Neural progenitor cell (in vitro differentiated cells): ENCODE measurements at places on chromosomes 3 and 15. TPM values are rescaled to one million over a fixed set of nuclear protein-coding genes. Genes with fewer than 3 reads are reported as not detected.

The SPCS1 gene
- total RNA-seq = 142 and 162 TPM in 2 replicates

The NR1I2 gene
- 0.22 and 0.69 TPM in 2 replicates for total RNA-seq

DNA sequence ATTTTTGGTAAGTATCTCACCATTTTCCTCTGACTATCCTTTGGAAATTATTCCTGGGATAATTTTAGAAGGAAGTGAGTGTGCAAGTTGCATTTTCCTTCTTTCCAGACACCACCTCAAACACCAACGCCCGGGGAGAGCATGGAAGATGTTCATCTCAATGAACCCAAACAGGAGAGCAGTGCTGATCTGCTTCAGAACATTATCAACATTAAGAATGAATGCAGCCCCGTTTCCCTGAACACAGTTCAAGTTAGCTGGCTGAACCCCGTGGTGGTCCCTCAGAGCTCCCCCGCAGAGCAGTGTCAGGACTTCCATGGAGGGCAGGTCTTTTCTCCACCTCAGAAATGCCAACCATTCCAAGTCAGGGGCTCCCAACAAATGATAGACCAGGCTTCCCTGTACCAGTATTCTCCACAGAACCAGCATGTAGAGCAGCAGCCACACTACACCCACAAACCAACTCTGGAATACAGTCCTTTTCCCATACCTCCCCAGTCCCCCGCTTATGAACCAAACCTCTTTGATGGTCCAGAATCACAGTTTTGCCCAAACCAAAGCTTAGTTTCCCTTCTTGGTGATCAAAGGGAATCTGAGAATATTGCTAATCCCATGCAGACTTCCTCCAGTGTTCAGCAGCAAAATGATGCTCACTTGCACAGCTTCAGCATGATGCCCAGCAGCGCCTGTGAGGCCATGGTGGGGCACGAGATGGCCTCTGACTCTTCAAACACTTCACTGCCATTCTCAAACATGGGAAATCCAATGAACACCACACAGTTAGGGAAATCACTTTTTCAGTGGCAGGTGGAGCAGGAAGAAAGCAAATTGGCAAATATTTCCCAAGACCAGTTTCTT, 3.9 kb downstream of the NFKBIZ start:
- DNase-seq = no peak

The TOPAZ1 gene
- not detected in 2 replicates for total RNA-seq

The ANKRD63 gene
- not detected in 2 replicates for total RNA-seq

GRCh38 chr15:40925495-40925862, 3.7 kb upstream of the DLL4 start:
- peak; percentile 40 for DNase-seq

DNA sequence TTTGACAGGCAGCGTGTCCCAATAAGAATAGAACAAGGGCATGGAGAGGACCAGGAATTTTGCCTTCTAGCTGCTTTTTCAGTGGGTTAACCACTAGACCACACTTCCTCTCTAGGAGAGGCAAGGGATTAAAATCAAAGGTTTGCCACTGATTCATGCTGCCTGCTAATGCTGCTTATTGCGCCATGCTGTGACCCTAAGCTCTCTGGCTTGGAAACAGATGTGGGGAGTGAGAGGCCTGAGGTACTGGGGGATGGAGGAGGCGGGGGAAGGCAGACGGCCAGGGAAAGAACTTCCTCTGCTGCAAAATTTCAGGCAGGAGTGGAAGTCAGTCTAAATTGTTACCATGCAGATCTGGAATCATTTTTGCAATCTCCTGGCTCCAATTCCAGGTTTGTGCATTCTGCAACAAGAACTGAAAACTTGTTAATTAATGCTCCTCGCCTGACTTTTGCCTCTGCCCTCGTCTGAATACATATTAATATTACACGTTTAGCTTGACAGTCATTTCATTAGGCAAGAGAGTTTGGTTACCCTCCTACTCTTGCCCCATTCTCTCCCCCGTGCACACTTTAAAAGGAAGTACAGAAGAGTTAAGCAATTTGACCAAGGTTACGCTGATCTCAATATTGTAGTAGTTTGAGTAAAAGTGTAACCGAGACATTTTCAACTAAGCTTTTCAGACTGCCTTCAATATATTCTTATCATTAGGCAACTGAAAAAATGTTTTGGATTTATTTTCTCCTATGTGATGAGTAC, 121.7 kb upstream of the SPRED1 start:
- peak; percentile 61 for DNase-seq

DNA sequence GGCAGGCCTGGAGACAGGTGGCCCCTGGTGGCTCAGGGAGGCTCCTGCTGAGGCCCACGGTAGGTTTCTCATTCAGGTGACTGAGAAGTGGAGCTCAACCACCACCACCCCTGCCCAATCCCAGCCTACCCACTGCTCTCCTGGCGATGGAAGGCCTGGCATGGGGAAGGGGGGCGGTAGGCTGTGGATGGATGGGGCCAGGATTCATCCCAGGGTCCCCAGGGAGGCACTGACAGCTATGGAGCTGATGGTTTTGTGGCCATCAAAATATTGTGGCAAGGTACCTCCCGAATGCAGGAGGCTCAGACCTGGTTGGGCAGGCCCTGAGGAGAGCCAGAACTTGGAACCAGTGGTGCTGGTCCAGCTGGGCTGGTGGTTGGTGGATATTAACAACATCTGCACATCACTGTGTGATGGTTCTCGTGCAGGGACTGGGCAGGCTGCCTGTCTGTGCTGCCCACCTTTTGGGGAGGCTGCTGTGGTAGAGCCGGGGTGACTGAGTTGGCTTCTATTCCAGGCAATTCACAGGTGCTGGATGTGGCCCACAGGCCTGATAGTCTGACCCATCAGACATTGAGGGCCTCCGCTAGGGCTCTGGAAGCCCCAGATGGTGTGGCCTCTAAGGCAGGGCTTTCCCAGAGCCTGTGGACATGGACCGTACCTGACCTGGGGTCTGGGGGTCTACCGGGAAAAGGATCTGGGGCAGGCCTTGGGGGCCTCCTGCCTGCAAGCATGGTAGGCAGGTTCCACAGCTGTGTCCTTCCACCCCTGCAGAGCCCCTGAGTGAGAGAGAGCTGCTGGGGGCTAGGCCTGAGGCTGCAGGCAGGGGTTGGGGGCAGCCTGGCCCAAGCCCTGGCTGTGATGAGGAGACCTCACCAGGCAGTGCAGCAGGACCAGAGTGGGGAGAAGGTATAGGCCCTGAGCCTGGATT, 3.4 kb downstream of the ZBTB47 start:
- no peak for DNase-seq

The DTWD1 gene
- 48.6 and 66.0 TPM in 2 replicates for total RNA-seq

DNA sequence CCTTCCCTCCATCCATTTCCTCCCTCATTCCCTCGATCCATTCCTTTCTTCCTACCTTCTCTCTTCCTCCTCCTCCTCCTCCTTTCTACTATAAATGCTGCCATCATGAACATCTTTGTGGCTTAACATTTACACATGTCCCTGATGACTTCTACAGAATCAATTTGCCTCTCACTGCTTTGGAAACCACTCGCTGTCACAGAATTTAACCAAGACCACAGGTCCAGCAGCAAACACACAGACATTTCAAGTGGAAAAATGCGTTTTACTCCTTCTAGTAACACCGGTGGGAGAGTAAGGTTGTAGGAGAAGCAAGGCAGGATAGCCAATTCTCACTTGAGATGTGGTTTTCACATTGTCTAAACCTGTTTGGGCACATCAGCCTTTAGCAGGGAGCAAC, 101.4 kb upstream of the LRIG1 start:
- DNase-seq = no peak

GRCh38 chr15:88613074-88613944, 7.8 kb upstream of the AEN start:
- DNase-seq = no peak

DNA sequence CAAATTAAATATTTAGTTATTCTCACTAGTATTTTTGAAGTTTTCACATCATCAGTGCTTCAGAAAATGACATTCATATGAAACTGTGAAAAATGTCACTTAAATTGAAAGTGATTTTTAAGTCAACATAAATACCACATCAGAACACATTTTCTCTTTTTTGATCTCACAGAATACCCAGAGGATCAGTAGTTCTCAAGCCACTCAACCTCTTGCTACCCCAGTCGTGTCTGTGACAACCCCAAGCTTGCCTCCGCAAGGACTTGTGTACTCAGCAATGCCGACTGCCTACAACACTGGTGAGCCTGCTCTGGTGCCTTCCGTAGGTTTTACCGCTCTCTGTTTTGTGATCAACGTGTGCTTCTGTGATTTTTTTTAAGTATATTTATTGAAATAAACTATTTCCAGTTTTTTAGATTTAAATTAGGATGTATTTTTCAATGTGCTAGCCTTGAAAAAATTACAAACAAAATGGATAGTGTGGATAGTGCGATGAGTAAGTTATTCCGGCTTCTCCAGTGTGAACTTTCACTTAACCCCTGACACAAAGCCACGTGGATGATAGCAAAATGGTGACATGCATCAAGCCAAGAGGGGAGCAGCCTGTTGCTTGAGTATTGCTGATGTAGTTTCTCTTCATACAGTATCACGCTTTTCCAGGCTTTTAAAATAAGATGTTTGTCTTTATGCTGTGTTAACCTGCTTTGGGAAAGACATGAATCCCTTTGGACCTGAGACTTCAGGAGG, 26.5 kb downstream of the LYSMD4 start:
- DNase-seq = no peak

- no peak for DNase-seq
These were observed 4.8 kb upstream of the MAP6D1 start for GRCh38 chr3:183830187-183830586.

The UNC13C gene
- 0.03 TPM in 1 of 2 replicates, not detected in the other for total RNA-seq
